H9 (cell line): ENCODE measurements at places on chromosomes 4 and X. TPM values are rescaled to one million over a fixed set of nuclear protein-coding genes. Genes with fewer than 3 reads are reported as not detected.
A peak's percentile ranks its signal among the peaks of the same experiment; 100 is the strongest.

DACH2 gene
- 0.99 and 1.0 TPM in 2 replicates for total RNA-seq

DNA sequence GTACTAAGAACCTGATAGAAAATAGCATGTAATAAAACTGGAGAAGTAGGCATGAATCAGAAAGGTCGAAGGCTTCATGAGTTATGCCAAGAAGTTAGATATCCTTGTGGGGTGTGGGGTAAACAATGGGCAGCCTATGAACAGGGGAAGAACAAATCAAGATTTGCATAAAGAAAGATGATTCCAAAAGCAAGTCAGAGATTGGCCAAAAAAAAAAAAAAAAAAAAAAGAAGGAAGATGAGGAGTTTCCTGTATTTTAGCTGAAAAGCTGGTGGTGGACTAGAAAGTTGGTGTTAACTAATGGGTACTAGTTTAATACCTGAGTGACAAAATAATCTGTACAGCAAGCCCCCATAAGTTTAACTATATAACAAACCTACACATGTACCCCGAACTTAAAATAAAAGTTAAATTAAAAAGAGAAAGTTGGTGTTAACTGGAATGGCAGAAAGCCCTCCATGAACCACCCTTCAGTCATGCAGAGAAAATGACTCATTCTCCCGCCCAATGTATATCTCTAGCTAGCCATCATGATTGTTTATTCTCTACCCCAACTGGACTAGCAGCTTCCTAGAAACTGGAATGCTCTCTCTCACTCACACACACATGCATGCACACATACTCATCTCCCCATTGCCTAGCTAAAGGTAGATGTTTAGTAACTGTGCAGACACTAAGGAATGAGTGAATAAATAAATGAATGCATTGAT, 41.7 kb downstream of the ATP11C start:
- no peak for DNase-seq

KLHL2 gene
- 14.3 and 14.4 TPM in 2 replicates for total RNA-seq

ARMCX2 gene
- 108 TPM in 2 replicates for total RNA-seq

DNA sequence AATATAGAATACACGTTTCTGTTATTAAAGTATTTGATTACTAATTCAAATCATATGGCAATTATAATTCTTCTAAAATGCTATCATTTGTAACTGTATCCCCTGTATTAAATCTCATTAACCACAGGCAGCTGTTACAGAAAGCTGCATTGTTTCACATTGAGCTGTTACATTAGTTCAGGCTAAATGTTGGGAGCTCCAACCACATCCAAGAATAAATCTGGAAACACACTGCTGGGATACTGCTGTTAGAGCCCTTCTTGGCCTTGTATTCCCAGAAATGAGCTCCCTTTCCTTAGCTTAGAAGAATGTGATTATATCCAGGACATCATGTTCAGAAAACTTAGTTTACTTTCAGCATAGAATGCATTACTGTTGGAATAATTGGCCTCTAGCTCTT, 48.2 kb downstream of the GUCY1B1 start:
- no peak for DNase-seq

DNA sequence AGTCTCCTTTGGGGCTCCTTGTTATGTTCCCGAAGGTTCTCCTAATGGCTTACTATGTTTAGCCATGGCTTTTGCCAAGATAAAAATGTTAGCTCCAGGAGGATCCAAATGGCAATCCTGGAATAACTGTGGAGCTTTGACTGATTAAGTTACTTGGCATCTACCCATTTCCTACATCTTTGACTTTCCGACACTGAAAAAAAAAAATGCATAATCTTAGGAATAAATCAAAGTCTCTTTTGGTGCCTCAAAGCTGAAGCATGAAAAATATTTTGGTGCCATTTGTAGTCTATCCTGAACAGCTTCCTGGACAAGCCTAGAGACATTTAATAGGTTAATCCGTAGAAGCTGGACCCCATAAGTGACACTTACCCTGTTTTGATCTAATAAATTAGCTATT, 191.7 kb downstream of the PALLD start:
- DNase-seq: no peak

RCHY1 gene
- 47.7 and 47.9 TPM in 2 replicates for total RNA-seq

EGFL6 gene
- 0.75 and 0.94 TPM in 2 replicates for total RNA-seq

KIT gene
- 6.7 and 6.9 TPM in 2 replicates for total RNA-seq

- DNase-seq: no peak
These were observed 12.6 kb downstream of the CA5B start for GRCh38 chrX:15750611-15751154.

DNA sequence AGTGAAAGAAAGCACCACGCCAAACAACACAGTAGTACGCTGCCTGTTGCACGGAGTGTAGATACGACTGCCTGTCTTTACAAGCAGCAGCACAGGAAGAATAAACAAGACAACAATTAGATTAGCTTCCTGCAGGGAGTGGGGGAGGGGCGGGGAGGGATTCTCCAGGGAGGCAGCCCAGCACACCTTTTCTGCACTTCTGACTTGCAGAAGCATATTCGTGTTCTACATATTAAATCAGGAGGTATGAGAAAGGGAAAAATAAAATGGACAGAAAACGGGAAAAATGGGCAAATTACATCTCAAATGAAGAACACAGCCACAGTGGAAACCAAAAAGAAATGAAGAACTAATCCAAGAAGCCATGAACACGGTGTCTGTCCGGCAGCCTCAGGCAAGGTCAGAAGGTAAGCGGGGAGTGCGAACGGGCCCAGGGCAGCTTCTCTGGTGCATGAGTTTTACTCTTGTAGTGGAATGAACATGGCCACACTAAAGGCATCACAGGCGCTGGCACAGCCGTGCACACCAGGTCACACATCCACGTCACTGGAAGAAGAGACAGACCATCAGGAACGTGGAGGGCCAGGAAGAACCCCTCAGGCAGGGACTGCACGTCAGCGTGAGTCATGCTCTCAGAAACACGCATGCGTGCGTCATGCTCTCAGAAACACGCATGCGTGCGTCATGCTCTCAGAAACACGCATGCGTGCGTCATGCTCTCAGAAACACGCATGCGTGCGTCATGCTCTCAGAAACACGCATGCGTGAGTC, 20.1 kb upstream of the ADRA2C start:
- DNase-seq: no peak

DNA sequence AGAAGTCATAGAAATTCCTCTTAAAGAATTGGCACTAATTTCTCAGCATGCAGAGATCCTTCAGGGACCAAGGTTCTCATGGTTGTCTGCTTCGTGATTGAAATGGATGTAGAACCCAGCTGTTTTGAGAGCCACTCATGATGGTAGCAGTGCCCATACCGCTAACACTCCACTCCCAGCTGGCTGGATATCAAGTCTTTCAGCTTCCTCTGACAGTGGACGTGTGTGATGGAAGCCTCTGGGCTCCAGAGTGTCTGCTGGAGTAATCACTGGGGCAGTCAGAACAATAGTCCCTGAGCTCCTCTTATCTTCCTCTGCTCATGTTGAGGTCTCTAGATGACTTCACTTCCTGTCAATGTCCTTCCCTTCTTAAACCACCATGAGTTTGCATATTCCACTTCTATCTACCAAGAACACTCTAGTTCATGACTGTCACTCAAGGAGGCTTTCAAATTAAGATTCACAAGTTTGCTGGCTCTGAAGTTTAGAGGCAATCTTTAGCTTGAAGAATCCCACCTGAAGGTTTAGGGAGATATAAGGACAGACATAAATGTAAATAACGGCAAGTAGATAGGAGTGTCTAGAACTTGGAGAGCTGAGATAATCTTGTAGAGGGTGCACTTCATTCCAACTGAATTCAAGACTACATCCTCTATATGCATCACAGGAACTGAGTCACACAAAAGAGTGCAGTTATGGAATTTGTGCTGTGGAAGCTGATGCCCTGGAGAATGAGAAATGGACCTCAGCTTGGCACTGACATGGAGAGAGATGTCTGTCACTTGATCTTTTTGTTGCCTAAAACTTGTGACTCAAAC, 64.5 kb upstream of the WDR1 start:
- DNase-seq: no peak

TACC3 gene
- total RNA-seq: 150 and 156 TPM in 2 replicates

GPM6B gene
- total RNA-seq: 73.9 and 79.8 TPM in 2 replicates

GRCh38 chr4:16931339-16932305, 33.2 kb upstream of the LDB2 start:
- no peak for DNase-seq

DNA sequence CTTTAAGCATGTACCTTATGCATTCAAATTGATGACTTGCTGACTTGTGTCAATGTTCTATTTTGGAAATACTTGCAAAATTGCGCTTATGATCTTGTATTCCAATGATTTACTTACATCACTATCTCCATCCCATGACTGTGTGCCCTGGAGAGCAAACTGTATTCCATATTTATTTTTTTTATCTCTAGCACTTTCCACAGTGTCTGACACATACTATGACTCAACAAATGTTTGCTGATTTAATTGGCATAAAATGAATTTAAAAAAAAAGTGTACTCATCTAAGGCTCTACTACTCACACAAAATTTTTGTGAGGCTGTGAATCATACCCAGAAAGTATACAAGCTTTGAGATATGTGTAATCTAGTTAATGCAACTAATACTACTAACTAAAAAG, 1066.8 kb upstream of the ADGRL3 start:
- DNase-seq: no peak

BEND4 gene
- total RNA-seq: 25.1 and 25.8 TPM in 2 replicates

GRCh38 chrX:11381464-11381863, 88.3 kb downstream of the AMELX start:
- DNase-seq: peak; percentile 32

ODAM gene
- total RNA-seq: not detected in 2 replicates
